Stimulated activated CD8-positive, alpha-beta memory T cell treated with anti-CD3 and anti-CD28 coated beads, Interleukin-4, amount 100 ng/mL, for 4 hours (primary cell): ENCODE measurements at places on chromosomes 4 and X.

GRCh38 chr4:136680271-136680670, 852.0 kb downstream of the PCDH18 start:
- no peak for DNase-seq

GRCh38 chr4:152806501-152807125, 26.9 kb downstream of the ARFIP1 start:
- DNase-seq, result no peak

- no peak for DNase-seq
Observed at GRCh38 chr4:57445686-57446085, 335.5 kb upstream of the IGFBP7 start.

- DNase-seq, result no peak
Observed at GRCh38 chrX:119132961-119133360, 5.3 kb upstream of the KIAA1210 start.

- DNase-seq, result no peak
Observed at GRCh38 chr4:40514497-40514951, 115.1 kb downstream of the RBM47 start.

- no peak for DNase-seq
Observed at GRCh38 chr4:63049726-63050125, 1359.5 kb downstream of the TECRL start.

DNA sequence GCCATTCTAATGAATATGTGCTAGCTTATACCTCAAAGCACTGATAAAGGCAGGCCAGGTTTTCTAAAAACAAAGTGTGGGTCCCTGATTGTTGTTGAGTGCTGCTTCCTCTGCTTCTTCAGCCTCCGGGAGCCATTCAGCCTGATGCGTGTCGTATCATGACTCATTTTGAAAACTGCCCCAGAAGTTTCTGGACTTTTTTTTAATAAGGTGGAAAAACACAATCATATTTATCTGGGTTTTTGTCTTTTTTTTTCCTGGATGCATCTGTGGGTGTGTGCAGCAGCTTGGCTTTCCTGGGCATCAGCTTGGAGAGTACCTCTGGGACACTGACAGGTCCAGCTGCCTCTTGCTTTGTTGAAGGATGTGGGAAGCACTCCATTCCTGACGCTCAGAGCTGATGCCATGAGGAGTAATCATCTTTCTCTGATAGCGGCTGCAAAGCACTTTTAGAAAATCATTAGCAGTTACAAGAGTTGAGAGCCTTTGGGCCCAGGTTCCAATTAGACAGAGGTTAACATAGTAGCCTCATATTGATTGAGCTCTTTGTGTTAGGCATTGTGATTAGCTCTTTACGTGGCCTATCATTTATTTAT, 66.9 kb downstream of the PARM1 start:
- DNase-seq, result no peak

- DNase-seq, result no peak
Observed at GRCh38 chr4:137253949-137254348, 278.3 kb downstream of the PCDH18 start.

- no peak for DNase-seq
Observed at GRCh38 chr4:22458098-22458497, 57.8 kb downstream of the ADGRA3 start.

- DNase-seq, result no peak
Observed at GRCh38 chrX:11886745-11887144, 128.7 kb downstream of the MSL3 start.

DNA sequence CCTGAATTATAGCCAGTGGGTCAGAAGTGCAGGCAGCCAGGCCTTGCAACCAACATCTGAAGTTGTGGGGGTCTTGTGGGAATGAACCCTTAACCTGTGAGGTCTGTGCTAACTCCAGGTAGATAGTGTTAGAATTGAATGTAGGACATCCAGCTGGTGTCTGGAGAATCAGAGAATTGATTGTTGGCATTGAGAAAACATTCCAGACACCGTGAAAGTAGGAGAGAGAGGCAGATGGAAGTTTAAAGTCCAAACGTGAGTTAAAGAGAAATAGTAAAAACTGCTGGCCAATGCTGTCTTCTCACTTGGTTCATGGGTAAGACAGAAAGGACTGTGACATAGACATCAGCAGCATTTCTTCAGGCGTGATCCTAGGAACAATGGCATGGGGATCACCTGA, 27.7 kb downstream of the CASP3 start:
- no peak for DNase-seq

DNA sequence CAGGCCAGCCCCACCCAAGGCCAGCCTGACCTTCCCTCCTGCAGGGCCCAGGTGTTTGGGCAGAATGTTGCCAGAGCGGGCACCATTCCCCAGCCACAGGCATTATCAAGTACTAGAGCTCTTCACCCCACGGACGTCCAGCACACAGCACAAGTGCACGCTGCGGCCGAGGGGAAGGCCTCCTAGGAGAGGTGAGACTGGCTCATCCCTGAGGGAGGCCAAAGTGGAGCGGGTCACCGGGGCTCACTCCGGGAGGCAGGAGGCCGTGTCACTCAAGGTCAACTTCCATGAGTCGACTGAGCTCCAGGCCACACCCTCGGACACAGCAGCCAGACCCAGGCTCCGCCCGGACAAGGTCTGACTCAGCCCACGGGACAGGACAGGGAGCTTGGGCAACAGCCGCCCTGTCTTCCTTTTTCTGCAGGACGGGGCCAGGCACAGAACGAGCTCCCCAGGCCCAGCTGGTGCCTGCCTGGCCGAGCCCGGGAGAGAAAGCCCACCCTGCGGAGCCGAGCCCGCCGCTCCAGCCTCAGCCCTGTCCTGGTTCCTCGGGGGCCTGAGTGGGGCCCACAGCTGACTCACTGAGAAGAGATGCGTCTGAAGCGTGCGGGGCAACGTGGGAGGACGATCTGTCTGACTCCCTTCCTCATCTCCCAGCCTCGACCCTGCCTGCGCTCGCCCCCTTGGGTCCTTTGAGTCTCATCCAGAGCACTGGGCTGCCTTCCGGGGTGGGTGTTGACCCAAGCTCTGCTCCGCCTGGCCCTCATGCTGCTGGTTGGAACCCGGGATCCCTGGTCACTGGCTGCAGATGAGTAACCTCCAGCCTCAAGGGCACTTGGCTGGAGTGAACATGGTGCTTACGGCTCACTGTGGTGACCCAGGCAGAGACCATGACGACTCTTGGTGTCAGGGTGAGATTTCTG, 1.6 kb downstream of the SLC49A3 start:
- no peak for DNase-seq

DNA sequence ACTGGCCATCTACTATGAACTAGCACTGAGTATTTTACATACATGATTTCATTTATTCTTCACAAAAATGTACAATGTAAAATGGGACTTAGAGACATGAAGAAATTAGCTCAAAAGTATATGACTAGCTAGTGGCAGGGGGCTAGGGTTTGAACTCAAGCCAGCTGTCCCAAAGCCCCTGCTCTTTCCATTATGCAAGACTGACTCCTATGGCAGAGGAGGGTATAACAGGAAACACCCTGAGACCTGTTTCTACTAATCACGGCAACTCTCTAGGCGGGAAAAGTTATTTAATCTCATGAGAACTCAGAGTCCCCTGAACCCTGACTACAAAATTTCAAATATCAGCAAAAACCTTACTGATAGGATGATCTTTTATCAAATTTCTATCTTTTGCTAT, 150.6 kb downstream of the PRDM5 start:
- DNase-seq, result no peak
